ENCODE measurements at places on chromosomes 2 and 18.

- DNase-seq: no peak
Observed at GRCh38 chr2:185787227-185788145, 48.9 kb downstream of the FSIP2 start.

- no peak for DNase-seq
Observed at GRCh38 chr2:200039724-200040650, 84.6 kb downstream of the MAIP1 start.

- no peak for DNase-seq
Observed at GRCh38 chr2:102181376-102181775, 5.4 kb upstream of the IL1RL2 start.

DNA sequence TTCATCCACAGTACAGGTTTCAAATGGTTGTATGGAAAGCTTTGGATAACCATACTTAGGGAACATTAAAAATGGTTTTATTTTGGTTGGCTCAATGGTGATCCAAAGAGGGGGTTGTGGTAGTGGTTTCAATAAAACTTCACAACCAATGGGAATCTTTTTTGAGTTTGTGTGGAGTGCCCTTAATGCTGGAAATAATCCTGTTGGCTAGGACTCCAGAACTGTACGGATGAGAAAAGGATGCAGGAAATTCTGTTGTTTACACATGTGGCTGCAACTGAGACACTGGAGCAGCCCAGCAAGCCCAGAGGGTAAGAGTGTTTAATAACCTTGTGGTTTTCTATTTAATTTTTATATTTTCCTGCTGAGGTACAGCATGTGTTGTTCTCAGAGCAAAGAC is at the start of gene CCDC102B:
CCDC102B (plus strand) TSS at position 210 of the 400 bp plus-strand sequence. CDS start 38,684 bp downstream, outside the sequence.
- DNase-seq: no peak

- no peak for DNase-seq
Observed at GRCh38 chr2:134287323-134287722, 33.5 kb downstream of the MGAT5 start.

- no peak for DNase-seq
Observed at GRCh38 chr2:111912547-111912946, 14.1 kb downstream of the MERTK start.

DNA sequence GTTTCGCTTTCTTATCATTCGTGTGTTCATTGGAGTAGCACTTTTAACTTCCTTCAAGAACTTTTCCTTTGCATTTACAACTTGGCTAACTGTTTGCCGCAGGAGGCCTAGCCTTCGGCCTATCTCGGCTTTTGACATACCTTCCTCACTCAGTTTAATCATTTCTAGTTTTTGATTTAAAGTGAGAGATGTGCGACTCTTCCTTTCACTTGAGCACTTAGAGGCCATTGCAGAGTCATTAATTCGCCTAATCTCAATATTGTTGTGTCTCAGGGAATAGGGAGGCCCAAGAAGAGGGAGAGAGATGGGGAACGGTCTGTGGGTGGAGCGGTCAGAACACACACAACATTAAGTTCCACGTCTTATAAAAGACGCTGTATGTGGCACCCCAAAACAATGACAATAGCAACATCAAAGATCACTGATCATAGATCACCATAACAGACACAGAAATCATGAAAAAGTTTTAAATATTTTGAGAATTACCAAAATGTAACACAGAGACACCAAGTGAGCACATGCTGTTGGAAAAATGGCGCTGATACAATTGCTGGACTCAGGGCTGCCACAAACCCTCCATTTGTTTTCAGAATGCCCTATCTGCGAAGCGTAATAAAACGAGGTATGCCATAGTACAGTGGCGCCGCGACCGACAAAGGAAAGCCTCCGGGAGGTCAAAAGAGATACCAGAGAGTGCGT is 553 bp downstream of the TIGD1 start:
- no peak for DNase-seq

Measured in cardiac septum (tissue), 1 donor.